Hematopoietic multipotent progenitor cell treated with erythropoietin and hydrocortisone succinate and interleukin-3 and kit ligand, for 8 days (in vitro differentiated cells): ENCODE measurements at places on chromosomes 7 and 10.

GRCh38 chr7:73626814-73627213 lies 2.5 kb upstream of the MLXIPL start:
- DNase-seq = no peak

DNA sequence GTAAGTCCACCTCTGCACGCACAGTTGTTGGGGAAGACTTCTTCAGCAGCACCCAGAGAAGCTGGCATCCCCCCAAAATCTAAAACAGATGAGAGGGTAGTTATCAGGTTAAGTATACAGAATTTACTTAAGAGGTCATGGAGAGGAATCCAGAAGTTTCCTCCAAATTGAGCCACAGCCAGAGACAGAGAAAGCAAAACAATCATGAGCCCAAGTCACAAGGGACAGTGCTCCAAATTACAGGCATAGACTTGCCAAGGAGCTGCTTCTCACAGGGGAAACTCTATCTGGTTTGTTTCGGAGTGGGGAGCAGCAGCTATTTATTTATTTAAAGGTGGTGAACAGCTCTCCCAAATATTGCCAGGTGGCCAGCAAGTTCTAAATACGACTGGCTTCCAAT lies 308.4 kb downstream of the SKIDA1 start:
- no peak for DNase-seq

DNA sequence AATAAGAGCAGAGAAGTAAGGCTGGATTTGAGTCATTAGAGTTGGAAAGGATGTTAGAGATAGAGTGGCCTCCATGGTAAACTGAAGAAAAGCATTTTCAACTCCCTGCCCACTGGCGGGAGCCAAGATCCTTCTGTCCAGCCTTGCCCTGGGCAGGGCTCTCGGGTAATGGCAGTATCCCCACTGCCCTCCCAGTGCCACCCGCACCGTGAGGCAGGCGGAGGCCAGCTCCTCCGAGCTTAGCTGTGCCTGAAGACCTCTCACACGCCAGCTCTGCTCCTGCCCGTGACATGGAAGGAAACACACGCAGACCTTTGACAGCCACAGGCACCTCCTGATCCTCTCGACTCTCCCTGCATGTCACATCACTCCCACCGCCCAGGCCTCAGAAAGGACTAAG lies 22.3 kb downstream of the BCCIP start:
- no peak for DNase-seq

- DNase-seq = no peak
Observed at GRCh38 chr10:120517881-120518484, 61.0 kb downstream of the PLPP4 start.

DNA sequence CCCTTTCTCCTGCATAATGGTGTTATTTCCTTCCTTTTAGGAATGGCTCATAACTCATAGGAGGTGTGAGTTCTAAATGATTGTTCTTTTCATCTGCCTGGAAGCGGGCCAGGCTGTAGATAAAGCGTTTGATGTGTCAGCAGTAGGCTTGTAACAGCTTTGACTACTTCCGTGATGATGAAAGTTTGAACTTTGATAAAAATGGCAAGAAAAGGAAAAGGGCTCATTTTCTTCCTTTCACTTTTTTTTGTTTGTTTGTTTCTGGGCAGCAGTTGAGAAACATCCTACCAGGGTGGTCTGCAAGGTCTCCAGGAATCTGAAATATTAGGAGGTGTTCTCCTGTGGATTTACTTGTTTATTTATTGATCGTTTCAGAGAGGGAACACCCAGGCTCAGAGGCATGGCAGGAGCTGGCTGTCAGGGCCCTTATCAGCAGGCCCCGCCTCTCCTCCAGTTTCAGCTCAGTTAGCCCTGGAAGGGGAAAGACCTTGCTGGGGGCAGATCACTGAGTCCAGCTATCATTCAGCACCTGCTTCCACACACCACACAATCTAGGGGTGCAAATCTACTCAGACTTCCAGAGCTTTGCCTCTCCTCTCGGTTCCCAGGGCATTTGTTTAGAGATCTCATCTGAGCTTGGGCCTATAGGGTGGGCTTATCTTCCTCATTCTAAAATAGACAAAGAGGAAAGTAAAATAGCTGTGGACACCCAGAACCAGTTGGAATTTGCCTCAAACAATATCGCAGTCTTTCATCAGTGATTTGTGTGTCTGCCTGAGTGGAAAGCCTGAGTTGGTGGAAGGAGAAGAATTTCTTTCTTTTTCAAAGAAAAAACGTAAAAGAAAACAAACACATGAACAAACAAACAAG lies 130.9 kb downstream of the BMPER start:
- peak; percentile 74 for DNase-seq

- no peak for DNase-seq
Observed at GRCh38 chr7:53531-53930, 138.8 kb upstream of the FAM20C start.

- DNase-seq = no peak
Observed at GRCh38 chr10:71589617-71590551, 129.7 kb downstream of the C10orf105 start.

DNA sequence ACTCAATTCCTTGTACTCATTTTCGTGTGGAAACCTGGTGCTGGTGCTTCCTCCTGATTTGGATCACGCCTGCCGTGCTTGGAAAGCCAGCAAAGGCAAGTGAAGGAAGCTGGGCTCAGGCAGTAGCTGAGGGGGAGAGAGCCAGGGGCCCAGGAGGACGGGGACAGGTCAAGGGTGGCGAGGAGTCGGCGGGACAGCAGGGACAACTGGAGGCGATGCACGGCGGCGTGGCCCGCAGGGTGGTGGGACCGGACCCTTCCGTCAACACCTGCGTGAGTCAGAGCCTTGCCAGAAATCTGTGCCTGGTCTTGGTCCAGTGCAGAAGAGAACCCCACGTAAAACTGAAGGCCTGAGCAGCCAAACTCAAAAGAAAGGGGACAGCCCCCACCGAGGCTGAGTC lies 309.7 kb upstream of the SHH start:
- DNase-seq = no peak

GRCh38 chr7:140316165-140316661 lies 82.1 kb downstream of the SLC37A3 start:
- no peak for DNase-seq

DNA sequence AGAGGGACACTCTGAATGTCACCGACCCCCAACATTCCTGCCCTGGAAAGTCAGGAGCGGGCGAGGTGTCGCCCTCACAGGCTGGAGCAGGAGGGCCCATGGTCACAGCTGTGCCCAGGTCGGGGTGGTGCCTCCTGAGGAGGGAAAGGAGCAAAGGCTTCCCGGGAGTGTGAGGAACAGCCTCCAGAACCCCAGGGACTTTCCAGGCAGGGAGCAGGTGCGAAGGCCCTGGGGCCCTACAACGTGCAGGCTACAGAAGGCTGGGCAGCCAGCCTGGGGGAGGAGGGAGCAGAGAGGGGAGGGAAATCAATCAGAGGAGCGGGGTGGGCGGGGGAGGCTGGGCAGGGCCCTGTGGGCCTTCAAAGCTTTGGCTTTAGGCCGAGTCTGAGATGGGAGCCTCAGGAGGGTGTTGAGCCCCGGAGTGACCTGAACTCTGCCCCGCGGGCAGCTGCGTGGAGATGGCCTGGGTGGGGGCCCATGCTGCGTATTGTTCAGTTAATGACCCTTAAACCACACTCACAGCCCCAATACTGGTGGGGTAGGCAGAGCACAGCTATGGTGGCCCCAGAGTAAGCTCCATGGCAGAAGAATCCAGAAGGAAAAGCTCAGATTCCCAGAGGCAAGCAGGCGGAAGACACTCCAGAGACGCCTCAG lies 44.2 kb upstream of the PPP2R2D start:
- DNase-seq = no peak

GRCh38 chr7:15305002-15305600 lies 256.7 kb downstream of the AGMO start:
- peak; percentile 68 for DNase-seq

DNA sequence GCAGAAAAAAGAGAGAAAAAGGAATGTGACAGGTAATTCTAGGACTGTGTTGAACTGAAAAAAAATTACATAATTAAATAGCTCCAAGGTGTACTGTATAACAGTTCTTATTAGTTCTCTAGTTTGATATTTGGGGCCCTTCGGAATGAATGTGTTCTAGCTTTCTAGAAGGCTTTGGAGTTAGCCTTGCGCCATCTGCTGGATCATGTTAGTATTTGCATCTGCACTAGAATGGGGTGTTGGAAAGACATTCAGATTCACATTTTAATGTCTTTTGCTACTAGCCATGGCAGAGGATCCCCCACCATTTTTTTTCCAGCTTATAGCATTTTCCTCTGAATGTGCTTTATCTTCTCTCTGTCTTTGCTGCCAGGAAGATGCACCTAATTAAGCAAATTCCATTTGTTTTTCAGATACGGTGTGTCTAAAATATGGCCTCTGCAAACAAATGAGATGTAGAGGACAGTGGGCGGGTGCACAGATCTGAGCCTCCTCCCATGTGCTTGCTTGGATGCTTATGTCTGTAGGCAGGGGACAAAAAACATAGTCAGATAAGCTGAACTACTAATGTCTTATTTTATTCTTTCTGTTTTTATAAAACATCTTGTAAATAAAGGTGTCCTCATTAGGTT lies 238.5 kb downstream of the PHF14 start:
- DNase-seq = peak; percentile 87

GRCh38 chr7:101121991-101122932 lies 4.6 kb upstream of the SERPINE1 start:
- DNase-seq = no peak

DNA sequence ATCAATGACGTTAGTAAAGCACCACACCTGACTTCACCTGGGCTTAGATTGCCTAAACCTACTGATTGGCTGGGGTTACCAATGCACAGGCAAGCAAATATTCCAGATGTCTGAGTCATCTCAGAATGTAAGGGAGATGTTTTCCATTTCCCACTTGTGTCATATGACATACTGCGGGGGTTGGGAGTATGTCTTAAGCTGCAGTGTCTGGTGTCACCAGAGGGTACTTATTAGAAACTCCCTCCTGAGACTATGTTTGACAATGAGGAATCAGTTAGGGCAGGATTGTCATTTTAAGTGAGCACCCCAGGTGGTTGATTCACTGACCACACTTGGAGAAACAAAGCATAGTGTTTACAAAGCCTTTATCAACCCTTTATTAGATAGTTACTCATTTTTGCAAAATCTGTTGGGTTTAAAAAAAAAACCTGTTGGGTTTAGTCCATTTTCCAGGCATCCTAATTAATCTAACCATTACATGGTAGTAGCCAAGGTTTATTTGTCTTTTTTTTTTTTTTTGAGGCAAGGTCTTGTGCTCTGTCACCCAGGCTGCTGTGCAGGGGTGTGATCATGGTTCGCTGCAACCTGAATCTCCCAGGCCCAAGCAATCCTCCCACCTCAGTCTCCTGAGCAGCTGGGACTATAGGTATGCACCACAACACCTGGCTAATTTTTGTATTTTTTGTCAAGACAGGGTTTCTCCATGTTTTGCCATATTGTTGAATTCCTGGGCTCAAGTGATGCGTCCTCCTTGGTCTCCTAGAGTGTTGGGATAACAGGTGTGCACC lies 72.5 kb downstream of the CDK6 start:
- DNase-seq = peak; percentile 50

- DNase-seq = no peak
Observed at GRCh38 chr10:99938563-99938962, 71.2 kb downstream of the DNMBP start.

DNA sequence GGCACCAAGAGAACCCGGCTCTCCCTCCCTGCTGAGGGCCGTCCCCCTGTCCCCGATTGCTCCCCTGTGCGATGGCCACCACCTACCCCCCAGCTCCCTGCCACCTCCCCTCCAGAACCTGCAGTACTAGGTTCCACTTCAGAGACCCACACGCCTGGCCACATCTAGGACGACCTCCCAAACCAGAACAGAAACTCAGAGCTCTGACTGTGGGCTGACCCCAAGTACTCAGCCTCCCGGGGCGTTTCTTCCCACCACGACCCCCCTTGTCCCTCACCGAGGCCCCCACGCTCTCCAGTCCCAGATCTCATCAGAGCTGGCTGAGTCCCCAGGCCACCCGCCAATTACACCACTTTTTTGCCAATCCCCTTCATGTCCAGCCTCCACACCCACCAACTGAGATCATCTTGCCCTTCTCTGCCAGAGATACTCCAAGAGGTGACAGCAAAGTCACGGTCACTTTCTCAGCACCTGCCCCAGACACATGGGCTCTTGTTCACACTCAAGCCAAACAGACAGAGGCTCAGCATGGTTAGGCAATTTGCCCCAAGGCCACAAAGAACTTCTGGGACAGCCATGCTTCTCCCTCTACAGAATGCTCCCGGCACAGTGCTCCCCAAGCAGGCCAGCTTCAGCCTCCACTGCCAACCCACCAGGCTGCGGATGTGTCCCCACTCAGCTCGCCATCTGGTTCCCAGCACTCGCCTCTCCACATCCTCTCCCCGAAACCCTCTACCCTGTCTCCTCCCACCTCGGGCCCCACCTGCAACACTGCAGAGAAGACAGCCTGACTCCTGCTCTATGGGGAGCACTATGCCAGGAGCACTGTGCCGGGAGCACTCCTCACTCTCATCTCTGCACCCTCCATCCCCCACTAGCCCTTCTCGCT lies 4.7 kb downstream of the TMEM120A start:
- DNase-seq = no peak

DNA sequence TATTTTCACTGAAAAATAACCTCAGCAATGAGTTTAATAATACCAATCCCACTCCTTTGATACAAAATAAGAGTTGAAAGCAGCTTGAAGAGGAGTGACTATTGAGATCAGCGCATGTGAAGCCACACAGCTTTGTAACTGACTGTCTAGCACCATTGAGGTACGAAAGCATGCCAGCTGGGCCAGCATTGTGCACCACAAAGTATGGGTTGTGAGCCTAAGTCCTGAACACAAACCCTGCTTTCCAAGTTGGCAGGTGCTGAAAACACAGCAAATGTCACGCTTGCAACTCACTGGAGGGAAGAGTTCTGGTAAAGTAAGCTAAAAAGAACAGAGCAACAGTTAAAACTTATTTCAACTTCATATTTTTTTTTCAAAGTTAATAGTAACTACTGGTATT lies 4.0 kb upstream of the FAM53B start:
- DNase-seq = no peak

- DNase-seq = no peak
Observed at GRCh38 chr10:95400787-95401186, 110.0 kb upstream of the PDLIM1 start.

- DNase-seq = no peak
Observed at GRCh38 chr10:129330211-129330610, 136.8 kb upstream of the MGMT start.

GRCh38 chr10:3828404-3829155 lies 43.6 kb upstream of the KLF6 start:
- DNase-seq = peak; percentile 62

DNA sequence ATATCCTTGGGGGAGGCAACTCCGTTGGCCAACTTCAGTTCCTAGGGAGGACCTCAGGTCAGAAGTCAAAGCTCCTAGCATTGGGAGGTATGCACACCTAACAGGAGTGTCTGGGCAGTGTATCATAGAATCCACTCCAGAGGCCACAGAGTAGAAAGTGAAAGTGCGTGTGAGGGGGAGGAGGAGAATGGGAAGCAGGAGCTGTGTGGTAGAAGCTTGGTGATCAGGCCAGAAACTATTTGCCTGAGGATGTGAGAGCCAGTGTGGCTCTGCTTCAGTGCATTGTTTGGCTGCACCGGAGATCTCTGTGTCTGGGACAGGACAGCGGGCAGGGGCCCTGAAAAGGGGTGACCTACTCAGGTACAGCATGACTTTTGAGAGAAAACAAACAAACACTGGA lies 557.4 kb upstream of the VSTM2A start:
- no peak for DNase-seq
